Stimulated activated CD8-positive, alpha-beta memory T cell treated with anti-CD3 and anti-CD28 coated beads, Interleukin-7, amount 100 ng/mL, for 1 hour (primary cell): ENCODE measurements at places on chromosomes 7 and 10.

DNA sequence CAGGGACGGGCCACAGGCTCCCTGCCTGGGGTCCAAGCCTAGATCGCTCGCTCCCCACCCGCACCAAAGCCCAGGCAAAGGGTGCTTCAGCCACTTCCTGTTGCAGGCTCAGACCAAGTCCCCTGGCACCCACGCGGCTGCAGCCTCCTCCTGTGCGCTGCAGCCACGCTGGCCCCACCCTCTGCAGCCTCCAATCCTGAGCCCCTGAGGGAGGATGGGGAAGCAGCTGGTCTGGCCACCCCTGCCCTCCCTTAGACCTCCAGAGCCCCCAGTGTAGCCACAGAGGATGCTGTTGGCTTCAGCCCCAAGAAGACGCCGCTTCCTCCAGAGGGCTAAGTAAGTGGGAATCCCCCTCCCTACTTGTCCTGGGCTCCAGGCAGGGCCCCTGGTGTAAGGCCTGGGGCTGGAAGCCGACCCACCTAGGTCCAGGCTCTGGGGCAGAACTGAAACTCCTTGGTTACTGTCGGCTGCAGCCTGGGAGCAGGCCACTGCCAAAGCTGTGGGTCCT lies 9.4 kb downstream of the LIMK1 start:
- no peak for DNase-seq

- DNase-seq: no peak
Observed at GRCh38 chr7:157250605-157251228, 86.1 kb upstream of the DNAJB6 start.

- no peak for DNase-seq
Observed at GRCh38 chr10:131056091-131056579, 255.4 kb downstream of the TCERG1L start.

DNA sequence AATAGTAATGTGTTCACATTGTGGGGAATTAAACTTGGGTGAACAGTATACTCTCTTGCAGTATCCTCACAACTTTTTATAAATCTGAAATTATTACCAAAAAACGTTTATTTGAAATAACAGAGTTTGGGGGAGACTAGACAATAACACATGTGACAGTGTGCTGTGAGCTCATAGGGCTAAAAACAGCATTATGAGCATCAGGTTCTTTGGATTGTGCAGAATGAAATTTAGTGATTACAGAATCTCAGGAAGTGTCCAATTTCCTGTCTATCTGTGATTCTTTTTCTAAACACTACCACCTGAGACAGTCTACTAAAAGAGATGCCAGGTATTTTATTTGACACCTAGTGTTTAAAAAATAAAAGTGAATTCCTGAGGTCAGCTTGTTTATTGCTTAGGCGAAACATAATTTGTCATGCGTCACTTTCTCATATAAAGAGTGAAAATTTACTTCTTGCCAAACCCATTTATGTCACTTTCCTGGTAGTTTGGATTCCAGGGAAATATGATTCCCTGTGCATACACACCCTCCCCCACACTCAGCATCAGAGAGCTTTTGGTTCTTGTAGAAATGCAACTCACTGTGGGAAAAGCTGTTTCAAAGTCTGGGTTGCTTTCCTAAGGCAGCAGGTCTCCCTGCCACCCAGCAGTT lies 71.2 kb downstream of the AOAH start:
- DNase-seq: no peak

GRCh38 chr10:11144626-11145494 lies 127.2 kb downstream of the CELF2 start:
- DNase-seq: no peak

GRCh38 chr7:32618470-32618869 lies 123.2 kb downstream of the AVL9 start:
- DNase-seq: no peak

DNA sequence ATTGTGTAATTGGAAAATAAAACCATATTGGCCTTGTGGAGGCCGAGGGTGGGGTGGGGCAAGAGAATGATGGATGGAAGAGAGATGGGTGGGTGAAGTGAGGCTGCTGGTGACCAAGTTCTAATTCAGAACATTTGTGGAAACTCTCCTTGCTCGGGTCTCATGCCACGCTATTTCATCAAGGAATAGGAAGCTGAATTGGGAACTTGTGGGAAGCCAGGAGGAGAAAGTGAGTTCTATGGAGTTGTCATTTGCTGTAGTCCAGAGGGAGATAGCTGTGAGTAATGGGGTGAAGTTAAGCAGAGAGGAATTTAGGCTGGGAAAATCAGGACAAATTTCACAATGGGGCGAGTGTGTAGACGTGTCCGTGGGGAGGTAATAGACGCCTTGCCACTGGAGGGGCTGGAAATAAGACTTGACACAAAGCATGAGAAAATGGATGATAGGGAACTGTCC lies 339.2 kb downstream of the LRMDA start:
- DNase-seq: no peak
